ENCODE measurements at places on chromosomes 3 and 15.

GRCh38 chr3:182490596-182491491, 302.5 kb upstream of the ATP11B start:
- DNase-seq, result no peak

DNA sequence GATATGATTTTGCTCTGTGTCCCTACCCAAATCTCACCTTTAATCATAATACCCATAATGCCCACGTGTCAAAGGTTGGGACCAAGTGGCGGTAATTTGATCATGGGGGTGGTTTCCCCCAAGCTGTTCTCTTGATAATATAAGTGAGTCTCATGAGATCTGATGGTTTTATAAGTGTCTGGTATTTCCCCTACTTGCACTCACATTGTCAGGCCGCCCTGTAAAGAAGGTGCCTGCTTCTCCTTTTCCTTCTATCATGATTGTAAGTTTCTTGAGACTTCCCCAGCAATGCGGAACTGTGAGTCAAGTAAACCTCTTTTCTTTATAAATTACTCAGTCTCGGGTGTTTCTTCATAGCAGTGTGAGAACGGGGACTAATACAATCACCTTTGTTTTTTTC, 279.8 kb downstream of the ARPP21 start:
- no peak for DNase-seq

GRCh38 chr3:153881201-153881600, 240.0 kb upstream of the ARHGEF26 start:
- DNase-seq, result no peak

GRCh38 chr15:63815796-63816533, 17.8 kb downstream of the HERC1 start:
- no peak for DNase-seq

DNA sequence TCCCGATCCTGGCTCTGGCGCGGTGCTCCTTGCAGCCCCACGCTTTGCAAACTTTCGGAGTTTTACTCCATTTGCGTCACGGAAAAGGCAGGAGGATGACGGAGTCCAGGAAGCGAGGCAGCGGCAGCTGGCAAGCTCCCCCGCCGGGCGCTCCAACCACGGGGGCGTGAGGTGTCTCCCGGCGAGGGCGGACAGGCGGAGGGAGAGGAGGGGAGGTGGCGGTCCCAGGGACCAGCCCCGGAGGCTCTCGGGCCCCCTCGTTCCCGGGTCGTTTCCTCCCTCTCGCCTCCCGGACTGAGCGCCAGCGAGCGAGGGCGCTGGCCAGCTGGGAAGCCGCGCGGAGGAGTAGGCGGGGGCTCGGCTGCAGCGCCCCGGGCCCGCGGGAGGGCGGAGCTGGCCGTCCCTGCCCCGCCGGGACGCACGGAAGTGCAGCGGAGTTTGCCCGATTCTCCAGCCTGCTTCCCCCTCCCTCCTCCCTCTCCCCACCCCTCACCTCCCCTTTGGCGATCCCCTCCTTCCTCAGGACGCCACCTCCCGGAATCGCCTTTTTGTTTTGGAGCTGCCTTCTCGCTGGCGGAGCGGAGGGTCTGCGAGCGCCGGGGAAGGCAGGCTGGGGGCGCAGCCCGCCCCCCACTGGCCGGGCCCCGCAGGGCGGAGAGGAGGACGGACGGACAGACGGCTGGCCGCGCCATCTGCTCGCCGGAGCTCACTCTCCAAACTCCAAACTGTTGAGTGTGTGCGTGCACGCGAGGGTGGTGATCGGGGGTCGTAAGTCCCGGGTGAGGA, at the start of gene SNX33:
TSS of gene SNX33 (plus strand) at position 543 of the 786 bp plus-strand sequence. CDS start 1,191 bp downstream, outside the sequence.
- peak; percentile 83 for DNase-seq

GRCh38 chr3:188491276-188491687, 337.3 kb downstream of the LPP start:
- DNase-seq, result peak; percentile 20

DNA sequence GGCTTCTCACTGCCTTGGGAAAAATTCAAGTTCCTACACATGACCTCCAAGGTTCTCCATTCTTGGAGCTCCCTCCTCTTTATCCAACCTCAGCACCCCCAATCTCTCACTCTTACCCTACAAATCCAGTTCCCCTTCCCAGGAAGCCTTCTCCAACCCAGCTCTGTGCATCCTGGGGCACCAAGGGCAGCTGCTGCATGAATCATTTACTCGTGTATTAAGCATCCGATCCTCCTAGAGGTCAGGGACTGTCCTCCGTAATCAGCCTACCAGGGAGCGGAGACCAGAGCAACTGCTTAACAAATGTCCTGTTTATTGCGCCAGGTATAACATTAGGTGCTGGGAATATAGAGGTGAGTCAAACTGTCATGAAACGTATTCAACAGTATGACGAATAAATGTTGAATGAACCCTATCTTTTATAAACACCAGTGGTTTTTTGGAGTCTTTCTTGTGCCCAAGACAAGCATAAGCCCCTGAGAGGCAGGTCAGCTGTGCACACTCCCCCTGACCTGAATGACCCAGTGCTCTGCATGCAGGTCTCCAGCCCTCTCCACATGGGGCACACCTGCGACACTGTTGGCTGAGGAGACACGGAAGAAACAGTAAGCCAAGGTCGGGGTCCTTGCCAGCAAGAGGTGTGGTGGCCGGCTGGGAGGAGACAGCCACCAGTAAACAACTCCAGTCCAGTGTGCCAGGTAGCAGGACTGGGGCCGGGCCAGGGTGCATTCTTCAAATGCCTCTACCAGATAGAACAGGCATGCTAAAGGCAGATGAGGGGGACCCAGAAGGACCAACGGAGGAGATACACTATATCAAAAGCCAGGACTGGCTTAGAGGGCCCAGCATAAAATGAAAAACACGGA, 27.6 kb downstream of the ANP32A start:
- no peak for DNase-seq

GRCh38 chr3:161230621-161231171, 9.6 kb downstream of the NMD3 start:
- DNase-seq, result no peak

- peak; percentile 47 for DNase-seq
Observed at GRCh38 chr3:149377408-149378364, at the start of gene TM4SF1. TM4SF1 (minus strand) TSS chr3:149377649; CDS start chr3:149377547, 102 bp downstream.

Data from heart right ventricle (tissue), 16 donors.